ENCODE measurements at places on chromosomes 3 and 15.

- ATAC-seq: peak; percentile 86
Observed at GRCh38 chr3:159260049-159260662, 458.3 kb downstream of the MFSD1 start.

DNA sequence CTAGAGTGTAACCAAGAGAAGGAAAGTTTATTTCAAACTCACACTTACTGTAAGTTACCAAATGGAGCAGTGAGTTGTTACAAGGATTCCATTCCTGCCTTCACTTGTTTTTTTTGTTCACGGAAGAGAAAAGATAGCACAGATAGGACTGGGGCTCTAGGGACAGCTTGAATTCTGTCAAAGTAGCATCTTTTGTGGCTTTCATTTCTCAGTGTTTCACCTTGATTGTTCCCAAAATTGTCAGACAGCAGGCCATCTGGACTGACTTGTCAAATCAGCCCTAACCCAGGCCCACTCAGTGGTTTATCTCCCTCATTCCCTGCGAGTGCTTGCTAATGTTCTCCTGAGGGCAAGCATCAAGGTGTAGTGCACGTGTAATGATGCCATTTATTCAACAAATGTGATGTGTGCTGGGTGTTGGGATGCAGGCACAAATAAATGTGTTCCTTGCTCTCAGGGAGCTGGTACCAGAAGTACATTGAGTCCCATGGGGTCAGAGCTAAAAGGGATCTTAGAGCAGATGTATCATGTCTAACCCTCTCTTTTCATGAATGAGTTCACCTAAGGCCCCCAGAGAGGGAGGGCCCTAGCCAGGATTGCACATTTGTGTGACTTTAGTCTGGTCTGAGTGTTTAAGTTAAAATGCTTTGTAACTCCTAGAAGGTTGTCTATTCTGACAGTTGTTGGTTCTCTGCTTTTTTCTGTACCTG is 49.1 kb downstream of the PDHB start:
- ATAC-seq: peak; percentile 43

DNA sequence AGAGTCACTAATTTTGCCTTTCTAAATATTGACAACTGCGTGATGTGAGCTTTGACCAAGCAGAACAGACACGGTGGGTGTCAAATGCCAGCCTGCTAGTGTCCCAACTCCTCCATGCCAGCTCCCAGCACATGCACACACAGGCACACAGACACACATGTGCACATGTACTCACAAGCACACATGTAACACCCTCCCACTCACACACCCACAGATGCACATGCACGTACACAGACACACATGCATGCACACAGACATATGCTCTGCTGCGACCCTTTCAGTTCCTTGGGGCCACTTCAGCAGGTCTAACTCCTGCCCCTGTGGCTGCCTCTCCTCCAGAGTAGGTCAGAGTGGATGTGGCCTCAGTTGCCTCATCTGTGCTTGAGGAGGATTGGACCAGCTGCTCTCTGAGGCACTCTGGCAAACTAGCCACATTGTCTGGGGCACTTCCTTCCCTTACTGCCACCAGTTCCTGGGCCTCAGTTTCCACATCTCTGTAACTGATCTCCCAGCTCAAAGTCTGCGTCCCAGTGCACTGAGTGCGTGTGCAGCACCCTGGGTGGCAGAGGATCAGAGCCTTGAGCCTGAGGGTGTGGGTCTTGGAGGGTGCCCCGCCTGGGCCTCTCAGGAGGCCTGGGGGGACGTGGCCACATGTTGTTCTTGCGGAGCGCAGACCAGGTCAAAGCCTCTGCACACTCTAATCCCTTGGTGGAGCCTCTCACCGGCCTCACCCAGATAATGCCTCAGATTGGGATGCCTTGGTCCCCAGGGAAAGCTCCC is 55.0 kb upstream of the PRR23E start:
- no peak for ATAC-seq

DNA sequence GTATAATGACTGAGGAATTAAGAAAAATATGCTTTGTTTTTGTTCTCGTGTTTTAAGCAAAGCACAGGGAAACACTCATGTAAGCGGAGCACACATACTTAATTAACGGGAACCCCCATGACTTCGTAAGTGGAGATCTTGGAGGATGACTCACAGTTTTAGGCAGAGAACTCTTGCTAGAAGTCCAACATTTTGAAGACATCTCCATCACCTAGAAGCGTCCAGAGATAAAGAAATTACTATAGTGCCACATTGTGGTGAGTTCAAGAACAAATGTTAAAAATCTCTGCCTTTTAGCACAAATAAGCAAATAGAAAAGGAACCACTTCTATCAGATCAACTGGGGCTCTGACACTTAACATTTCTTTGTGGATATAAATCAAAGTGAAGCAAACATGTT is 194.1 kb upstream of the ARHGEF26 start:
- peak; percentile 76 for ATAC-seq

GRCh38 chr15:62482785-62483429 is 317.8 kb upstream of the C2CD4B start:
- peak; percentile 91 for ATAC-seq

- peak; percentile 75 for ATAC-seq
Observed at GRCh38 chr3:50164984-50165909, 10.1 kb downstream of the SEMA3F start.

DNA sequence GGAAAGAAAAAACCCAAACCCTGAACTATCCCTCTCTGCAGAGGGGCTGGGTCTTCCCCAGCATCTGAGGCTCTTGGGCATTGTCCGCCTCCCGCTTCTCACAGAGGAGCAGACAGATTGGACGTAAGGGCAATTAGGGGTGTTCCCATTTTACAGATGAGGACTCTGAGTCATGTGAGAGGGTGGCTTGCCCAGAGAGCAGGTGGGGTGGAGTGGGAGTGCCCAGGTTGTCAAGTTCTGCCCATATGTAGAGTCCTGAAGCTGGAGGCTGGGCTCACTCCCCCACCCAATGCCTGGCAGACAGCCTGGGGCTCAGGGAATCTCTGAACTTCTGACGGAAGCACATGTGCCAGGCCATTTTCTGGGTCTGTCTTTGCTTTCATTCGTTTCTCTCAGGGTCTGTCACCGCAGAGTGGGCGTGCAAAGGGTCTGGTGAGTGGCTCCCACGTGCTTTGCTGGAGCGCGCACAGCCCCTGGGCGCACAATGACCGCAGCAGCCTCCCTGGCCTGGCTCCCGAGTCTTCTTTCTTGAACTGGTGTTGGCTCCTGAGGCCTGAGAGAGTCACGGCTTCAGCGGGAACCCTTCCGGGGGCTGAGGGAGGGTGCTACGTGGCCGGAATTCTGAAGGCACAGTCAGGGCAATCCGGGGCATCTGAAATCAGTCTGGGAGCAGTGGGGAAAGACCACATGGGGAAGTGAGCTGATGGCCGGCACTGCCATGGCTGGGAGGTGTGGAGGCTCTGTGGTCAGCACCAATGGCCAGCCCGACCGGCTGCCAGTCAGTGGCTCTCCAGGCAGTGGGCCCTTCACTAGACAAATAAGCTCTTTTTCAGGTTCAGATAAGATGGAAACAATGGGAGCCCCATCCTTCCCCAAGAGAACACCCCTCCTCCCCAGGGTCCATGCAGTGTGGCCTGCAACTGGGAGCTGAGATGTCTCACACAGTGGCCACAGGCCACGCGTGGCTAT is 1.1 kb upstream of the TRPM1 start:
- ATAC-seq: no peak

GRCh38 chr3:124783696-124784095 is 53.4 kb downstream of the UMPS start:
- ATAC-seq: no peak

- ATAC-seq: no peak
Observed at GRCh38 chr15:32908872-32909271, 191.1 kb downstream of the GREM1 start.

- ATAC-seq: no peak
Observed at GRCh38 chr15:85440451-85440850, 60.0 kb downstream of the AKAP13 start.

DNA sequence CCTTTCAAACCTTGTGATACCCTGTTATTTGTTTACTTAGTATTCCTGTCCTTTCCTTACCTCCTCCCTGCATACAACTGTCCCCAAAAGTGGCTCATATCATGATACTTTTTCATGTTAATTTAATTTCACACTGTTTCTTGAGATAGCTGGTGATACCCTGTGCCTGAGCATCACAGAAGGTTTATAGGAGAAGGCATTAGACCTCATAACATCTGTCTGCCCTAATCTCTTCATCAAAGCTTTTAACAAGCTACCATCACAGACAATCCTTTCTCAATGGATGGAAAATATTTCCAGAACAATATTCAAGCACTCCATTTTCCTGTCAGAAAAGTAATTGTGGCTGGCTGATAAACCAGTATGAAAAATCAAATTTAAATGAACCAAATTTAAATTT is 81.6 kb downstream of the SSR3 start:
- no peak for ATAC-seq

Measured in SK-N-SH treated with all-trans-retinoic acid at 6 μM for 48 hours (cell line).